ENCODE measurements at places on chromosomes 5 and 9.

DNA sequence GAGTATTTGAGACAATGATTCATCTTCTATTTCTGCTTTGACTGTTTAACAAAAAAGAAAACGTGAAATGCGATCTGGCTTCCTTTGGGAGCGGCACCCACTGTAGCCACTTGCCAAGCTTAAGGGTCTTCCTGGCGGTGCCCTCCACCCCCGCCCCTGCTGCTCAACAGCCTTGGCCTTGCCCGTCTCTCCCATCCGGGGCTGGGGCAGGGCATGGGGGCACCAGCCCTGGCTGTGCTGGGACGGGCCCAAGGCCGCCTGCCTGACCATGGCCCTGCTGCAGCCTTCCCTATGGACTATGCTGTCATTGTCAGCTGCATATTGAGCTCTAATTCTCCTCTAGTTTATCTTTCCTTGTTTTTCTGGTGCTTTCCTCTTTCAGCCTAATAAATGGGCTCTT lies 115.8 kb upstream of the CACNA1B start:
- DNase-seq: no peak

DNA sequence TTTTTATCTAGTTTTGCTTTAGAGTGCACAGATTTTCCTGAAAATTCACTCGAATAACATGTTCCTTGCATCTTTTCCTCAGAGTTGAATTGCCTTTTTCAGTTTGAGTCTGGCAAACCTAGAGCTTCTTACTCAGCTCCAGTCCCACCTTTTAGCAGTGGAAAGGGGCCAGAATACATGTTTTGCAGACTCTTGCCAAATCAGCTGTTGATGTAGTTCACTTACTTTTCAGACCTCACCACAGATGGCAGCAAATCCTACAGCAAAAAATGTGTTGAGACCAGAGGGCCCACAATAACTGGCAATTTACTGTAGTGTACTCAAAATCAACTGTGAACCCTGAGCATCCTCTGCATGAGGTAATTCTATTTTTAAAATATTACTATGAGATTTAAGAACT lies 545.2 kb upstream of the ACO1 start:
- peak; percentile 81 for DNase-seq

DNA sequence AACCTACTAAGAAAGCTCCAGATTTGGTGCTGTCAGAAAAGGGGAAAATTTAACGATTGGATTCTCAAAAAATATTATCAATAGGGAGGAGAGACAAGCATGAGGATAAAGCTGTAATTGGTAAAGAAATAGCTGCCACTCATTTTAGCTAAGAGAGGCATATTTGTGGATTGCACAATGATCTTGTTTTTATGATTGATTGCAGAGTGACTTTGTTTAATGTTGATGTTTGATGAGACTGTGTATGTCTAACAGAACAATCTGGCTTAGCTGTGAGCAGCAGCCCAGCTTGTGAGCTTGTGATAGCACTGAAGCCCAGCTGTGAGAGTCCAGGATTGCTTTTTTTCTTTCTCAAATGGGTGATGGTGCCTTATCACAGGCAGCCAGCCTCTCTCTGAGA lies 56.4 kb downstream of the ZNF883 start:
- no peak for DNase-seq

DNA sequence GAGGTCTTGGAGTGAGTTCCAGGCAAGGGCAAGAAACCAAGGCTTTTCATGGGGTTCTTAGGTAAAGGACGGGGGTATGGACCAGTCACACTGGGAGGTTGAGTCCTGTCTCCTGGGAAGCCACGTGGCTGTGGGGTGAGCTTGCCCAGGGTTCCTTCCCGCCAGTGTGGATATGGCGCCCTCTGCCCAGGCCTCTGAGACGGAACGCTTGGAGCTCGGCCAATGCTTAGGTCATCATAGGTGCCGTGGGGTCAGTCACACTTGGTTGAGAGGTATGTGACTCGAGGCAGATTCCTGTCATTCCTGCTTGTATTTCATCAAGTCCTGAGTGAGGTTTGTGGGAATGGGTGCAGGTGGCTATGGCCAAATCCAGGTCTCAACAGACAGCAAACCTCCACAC lies 46.2 kb downstream of the TENT4A start:
- DNase-seq: no peak

- DNase-seq: peak; percentile 45
These were observed 279.1 kb downstream of the SAXO1 start for GRCh38 chr9:18753904-18754303.

DNA sequence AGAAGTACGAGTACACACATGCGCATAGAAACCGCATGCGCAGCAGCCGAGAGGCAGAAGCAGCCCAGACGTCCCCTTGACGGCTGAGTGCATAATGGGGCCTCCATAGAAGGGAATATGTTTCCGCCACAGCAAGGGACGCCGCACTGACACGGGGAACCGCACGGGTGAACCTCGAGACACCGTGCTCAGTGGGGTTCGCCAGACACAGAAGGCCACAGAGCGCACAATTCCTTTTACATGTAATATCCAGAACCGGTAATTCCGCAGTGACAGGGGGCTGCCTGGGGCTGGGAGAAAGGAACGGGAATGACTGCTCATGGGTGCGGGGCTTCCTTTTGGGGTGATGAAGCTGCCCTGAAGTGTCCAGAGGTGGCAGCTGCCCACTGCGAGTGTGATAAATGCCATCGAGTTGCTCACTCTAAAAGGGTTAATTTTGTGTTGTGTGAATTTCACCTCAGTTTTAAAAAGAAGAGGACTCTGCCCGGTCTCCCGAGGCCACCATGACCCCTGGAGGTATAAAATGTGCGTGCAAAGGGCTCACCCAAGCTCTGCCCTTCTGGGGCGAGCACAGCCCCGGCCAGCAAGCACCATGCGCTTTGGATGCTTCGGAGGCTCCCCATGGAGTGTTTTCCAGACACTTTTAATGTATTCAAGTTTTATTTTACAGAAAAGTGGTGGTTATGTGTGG lies 29.7 kb downstream of the MRPL36 start:
- DNase-seq: no peak

GRCh38 chr9:83403527-83404238 lies 134.5 kb downstream of the FRMD3 start:
- DNase-seq: peak; percentile 5

DNA sequence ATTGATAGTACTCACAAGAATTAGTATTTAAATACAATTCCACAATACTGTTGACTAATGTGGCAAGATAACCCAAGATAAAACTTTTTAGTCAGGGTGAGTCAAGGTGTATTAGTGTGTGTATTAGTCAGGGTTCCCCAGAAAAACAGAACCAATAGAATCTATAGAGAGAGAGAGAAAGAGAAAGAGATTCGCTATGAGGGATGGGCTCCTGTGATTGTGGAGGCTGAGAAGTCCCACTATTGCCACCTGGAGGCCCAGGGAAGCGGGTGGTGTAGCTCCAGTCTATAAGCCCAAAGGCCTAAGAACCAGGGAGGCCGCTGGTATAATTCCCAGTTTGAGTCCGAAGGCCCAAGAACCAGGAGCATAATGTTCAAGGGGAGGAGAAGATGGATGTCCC lies 10.0 kb upstream of the SHISAL2B start:
- DNase-seq: no peak
